ENCODE measurements at places on chromosomes 7 and 10.

- DNase-seq, result no peak
Measured at GRCh38 chr10:99612167-99612831, 7.9 kb downstream of the SLC25A28 start.

DNA sequence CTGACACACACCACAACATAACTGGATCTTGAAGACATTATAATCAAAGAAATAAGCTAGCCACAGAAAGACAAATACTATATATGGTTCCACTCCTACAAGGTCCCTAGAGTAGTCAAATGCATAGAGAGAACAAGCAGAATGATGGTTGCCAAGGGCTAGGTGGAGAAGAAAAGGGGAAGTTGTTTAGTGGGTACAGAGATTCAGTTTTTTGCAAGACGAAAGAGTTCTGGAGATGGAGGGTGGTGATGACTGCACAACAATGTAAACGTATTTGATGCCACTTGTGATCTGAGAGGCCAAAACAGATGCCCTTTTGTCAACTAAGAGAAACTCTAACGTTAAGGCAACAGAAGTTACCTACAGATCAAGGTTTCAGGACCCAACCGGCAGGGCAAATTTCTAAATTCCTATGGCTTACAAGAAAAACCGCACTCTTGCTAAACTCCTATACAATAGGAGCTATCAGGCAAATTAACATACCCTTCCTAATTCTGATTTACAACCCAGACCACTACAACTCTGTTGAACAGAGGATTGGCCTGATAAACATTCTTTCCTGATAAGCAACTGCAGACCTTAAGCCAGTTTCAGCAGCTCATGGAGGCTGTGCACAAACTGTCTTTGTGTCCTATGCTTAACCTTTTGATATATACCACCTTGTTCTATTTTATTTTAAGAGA, 69.0 kb downstream of the FAM107B start:
- no peak for DNase-seq

DNA sequence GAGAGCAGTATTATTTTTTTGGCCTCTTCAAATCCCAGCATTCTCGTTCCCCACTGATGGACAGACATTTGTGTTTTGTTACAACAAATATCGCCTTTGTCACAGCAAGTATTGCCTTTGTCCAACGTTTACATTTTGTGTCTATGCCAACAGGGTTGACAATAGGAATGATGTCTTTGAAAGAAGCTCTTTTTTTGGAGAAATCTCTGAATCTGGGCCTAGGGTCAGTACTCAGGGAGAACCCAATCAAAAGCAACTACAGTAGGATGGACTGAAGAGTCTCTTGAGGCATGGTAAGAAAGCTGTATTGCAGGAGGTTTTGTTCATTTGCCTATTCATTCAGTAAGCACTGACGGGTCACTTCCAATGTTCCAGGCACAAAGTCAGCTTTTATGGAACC, 57.7 kb upstream of the KLF14 start:
- no peak for DNase-seq

GRCh38 chr10:111107023-111107422, 30.2 kb downstream of the ADRA2A start:
- no peak for DNase-seq

DNA sequence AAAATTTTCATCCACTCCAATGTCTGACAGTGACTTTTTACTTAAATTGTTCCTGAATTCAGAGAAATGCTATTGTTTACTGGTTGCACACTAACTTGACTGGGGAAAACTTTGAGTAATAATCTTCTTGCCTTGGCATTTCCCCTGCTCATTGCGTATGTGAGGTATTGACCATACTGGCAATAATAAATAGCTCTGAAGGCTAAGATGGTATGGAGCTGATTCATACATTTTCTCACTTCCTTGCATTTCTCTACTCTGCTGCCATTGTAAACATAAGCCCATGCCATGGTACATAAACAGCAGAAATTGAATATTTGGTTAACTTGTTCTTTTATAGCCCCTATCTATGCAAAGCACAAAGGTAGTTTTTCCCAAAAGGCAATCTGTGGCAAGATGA, 290.0 kb downstream of the RNLS start:
- DNase-seq, result no peak

DNA sequence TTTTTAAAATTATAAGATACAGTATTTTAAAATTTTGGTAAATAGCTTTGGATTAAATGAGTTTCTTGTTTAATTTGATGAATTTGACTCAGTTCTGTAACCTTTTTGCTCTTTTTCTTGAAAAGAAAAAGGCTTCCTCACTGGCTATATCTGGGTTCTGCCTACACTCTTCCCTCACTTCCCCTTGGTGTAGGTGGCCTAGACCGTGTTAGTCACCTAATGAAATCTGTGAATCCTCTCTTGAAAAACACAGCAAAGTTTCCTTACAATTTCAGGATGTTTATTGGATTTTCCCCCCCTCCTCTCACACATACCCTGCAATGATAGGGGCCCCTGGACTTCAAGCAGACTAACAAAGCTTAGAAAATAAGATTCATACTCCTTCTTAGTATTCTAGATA, 231.6 kb downstream of the ADK start:
- no peak for DNase-seq

GRCh38 chr10:62577666-62578291, 203.6 kb downstream of the ZNF365 start:
- no peak for DNase-seq

GRCh38 chr7:151134743-151135524, 32.6 kb downstream of the GBX1 start:
- DNase-seq, result no peak

GRCh38 chr7:27129729-27130539, 623 bp downstream of the HOXA4 start:
- no peak for DNase-seq

GRCh38 chr7:74380720-74381119, 73.0 kb upstream of the GTF2IRD1 start:
- DNase-seq, result no peak

DNA sequence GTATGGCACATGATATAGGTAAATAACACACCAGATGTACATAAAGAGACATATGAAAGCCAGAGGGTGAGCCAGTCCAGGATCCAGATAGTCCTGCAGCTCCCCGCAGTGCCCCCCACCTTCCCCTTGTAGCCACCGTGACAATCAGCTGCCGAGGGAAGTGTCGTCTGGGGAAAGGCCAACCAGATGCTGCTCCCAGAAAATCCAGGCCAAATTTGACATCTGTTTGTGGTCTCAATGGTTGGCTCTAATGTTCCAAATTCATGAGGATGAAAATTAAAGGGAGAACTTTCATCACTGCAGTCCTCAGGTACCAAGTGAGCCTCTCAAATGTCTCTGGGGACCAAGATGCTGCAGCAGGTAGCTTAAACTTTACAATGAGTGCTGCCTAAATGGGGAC, 210.3 kb downstream of the PTEN start:
- no peak for DNase-seq

- DNase-seq, result no peak
Measured at GRCh38 chr10:118950190-118950680, 79.3 kb upstream of the NANOS1 start.

DNA sequence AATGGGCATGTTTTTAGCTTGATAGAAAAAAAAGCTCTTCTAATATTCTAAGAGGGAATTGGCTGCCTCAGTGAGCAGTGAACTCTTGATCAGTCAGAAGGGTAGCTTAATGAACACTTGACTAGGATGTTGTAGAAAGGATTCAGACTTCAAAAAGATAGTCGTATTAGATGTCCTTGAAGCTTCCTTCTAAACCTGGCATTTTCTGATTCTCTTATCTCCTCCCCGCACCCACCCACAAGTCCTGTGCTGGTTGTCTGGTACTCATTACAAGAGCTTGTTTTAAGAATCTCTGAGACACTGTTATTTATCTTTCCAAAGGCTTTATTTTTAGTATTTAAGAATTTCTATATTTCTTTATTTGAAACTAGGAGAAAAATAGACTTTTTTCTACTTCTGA, 7.4 kb upstream of the SMIM30 start:
- no peak for DNase-seq

- DNase-seq, result no peak
Measured at GRCh38 chr10:68878496-68878895, 22.6 kb upstream of the DDX50 start.

DNA sequence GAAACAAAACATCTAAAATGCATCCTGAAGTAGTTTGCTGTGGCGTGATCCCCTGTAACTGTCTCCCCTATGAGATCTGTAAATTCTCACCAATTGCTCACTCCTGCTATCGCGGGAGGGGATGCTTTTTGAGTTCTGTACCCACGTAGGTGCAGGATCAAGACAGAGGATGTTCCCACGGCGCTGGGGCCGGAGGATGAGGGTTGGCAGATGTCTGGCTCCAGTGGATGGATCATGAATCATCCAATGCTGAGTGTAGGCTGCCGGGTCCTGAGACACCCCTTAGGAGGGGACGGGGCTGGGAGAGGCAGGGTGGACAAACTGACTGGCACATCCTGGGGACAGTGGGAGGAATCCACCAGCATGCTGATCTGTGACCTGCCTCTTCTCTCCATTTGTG, 224.4 kb downstream of the USP6NL start:
- DNase-seq, result no peak

DNA sequence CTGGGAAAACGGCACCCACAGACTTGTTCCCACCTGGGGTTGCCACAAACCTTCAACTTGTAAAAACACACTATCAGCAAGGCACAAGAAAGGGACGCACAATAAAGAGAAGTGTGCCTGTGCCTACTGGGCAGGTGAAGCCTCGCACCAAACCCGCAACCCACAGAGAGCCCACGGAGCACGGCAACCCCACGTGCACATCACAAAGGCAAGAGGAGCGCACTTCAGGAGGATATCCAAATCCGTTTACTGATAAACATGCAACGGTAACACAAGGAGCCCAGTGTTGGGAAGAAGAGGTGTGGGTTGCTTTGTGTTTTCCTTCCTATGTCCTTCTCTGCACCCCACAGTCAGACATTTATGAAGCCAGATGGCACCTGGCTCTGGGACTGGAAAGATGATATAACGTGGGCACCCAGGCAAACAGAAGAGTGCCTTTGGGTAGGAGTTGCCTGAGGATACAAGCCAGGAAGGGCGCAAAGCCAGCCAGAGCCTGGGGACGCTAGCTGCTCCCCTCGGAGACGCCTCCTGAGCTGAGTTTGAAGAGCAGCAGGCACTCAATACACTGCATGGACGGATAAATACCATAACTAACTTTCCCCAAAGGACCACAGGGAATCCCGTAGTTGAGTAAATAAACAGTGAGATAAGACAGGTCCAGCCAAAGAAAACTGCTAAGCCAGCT, 41.6 kb downstream of the TCERG1L start:
- no peak for DNase-seq

- no peak for DNase-seq
Measured at GRCh38 chr7:26292768-26293560, 1.3 kb downstream of the SNX10 start.

DNA sequence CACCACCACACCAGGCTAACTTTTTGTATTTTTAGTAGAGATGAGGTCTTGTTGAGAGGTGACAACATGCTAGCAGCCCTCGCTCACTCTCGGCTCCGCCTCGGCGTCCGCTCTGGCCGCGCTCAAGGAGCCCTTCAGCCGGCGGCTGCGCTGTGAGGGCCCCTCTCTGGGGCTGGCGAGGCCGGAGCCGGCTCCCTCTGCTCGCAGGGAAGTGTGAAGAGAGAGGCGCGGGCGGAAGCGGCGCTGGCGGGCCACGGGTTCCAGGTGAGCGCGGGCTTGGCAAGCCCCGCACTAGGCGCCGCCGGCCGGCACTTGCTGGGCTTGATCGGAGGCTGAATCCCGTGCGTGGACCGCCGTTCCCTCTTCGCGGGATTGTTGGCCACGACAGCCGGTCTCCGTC, 83.0 kb downstream of the EEPD1 start:
- DNase-seq, result no peak

- no peak for DNase-seq
Measured at GRCh38 chr10:32941357-32941756, 16.7 kb downstream of the ITGB1 start.

- DNase-seq, result no peak
Measured at GRCh38 chr7:45203036-45203435, 45.4 kb downstream of the RAMP3 start.

DNA sequence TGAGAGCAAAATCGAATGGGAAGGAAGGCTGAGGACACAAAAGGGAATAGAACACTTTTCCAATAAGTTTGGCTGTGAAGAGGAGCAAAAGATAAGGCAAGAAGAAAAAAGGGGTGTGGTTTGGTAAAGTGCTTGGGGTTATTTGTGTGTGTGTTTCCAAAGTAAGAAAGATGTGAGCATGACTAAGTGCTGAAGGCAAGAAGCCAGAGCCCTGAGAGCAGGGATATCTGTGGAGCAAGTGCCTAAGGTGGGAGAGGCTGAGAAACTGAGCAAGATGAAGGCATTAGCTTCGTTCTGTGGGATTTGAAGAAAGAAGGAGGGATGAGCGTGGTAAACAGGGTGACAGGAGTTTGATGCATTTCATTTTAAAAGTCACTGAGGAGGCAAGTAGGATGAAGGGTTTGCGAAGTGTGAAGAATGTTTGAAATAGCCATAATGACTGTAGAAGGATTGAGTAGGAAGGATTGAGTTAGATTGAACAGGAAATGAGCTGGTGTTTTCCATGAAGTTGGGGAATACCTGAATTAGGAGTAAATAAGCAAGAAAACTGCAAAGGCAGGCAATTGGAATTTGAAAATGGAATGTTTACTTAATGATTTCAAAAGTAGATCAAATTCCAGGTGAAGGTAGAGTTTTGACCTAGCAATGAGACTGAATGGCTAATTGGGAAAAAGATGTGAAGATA, 19.9 kb upstream of the SP4 start:
- DNase-seq, result no peak

Data from stimulated activated CD4-positive, alpha-beta T cell treated with anti-CD3 and anti-CD28 coated beads, Interleukin-4, amount 100 ng/mL, for 4 hours (primary cell).